ENCODE measurements at places on chromosomes 4 and X.

DNA sequence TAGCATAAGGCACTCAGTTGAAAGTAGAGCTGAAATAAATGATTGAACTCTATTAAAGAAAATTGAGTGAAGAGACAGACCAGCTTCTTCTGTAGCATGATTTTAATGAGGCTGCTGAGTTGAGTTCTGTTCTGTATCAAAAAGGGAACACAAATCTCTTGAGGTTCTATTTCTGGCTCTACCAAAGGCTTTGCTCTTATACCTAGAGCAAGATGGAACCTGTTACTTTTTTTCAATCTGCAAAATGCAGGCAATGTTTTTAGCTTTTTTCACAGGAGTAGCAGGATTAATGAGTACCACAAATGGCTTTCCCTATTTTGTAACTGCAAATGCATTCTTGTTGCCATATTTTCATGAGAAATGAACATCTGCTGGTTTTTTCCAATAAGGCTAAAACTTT is 4.2 kb upstream of the ERVMER34-1 start:
- DNase-seq: no peak

DNA sequence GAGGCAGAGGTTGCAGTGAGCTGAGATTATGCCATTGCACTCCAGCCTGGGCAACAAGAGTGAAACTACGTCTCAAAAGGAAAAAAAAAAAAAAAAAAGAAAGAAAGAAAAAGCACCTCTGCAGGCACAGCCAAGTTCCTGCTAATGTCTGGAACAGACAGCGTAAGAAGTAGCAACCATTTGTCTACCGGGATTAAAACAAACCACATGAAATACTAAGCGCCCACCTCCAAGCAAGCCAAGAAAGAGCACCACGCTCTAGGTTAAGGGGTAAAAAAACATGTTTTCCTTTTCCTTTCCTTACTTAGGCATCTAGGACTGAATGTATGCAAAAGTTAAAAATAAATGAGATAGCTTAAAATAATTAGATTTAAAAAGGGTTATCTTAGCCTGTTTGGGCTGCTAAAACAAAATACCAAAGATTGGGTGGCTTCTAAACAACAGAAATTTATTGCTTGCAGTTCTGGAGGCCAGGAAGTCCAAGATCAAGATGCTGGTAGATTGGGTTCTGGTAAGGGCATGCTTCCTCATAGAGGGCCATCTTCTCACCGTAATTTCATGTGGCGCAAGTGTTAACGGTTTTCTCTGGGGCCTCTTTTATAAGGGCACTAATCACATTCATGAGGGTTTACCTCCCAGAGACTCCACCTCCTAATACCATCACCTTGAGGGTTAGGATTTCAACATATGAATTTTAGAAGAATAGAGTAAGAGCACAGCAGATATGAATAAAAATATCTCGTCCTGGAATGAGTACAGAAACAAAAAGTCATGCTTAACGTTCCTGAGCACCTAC is 12.3 kb downstream of the GPC4 start:
- no peak for DNase-seq

DNA sequence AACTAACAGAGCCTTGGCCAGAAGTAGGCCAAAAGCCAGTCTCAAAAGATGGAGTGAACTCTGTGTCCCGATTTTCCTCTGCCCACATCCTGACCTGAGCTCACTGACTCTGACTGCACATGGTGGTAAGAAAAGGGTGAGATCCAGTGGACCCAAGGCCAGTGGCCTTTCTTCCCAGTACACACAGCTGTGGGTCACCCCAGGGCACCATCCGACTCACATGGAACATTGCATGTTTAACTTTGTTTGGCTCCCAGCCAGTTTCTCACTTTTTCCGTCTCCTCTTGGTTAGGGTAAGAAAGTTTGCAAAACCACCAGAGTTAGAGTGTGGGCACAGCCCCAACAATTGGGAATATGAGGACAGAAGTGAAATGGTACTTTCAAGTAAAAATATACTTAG is 69.8 kb downstream of the GAB1 start:
- DNase-seq: no peak

DNA sequence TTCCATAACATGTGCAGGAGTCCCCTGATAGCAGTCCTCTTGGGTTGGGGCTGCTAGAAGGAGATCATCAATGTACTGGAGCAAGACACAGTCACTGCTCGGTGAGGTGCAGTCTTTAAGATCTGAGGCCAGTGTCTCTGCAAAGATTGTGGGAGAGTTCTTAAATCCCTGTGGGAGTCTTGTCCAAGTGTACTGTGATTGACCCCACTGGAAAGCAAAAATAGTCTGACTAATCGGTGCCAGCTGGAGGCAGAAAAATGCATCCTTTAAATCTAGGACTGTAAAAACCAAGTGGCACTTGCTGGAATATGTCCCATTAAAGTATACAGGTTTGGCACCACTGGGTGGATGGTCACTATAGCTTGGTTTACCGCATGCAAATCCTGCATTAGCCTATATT is 31.1 kb downstream of the SULT1E1 start:
- DNase-seq: no peak

DNA sequence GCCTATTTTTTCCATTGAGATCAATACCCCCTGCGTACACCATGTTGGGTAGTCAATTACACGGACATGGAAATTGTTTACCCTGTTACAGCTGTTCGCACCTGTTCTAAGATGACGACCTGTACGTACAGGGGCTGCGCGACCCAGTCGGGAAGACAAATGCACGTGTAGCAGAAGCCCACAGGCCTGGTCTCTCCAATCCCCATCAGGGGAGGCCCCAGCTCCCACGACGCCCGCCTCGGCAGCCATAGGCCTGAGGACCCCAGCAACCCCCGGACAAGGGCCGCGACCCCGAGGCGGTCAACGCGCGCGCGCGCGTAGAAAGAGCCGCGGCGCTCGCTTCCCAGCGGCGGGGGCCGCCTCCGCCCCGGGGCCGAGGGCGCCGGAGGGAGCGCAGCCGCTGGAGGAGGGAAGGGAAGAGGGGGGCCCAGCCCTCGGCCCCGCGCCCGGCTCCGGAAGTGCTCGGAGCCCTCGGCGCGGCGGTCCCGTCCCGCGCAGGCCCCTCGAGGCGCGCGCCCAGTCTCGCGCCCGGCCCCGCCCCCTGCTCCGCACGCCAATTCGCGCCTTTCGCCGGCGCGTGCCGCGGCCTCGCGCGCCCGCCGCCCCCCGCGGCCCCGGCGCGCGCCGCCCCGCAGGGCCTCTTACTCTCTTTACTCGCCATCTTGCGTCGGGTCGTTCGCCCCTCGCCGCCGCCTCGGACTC is 618 bp downstream of the RBBP7 start:
- DNase-seq: no peak

DNA sequence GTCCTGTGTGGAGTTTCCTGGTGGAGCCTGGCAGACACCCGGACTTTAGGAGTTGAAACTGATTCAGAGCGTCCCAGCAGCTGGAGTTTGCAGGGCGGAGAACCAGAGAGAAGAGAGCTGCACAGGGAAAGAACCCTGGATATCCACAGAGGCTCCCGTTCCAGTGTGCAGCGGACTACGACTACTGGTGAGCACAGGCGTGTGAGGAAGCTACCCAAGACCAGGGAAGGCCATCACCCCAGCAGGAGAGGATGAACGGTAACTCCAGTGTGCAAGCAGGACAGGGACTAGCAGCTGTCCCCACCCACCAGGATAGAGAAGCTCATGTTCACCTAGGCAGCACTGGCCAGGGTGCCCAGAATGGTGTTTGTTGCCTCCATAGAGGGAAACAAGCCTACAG is 2.3 kb downstream of the LAGE3 start:
- no peak for DNase-seq

DNA sequence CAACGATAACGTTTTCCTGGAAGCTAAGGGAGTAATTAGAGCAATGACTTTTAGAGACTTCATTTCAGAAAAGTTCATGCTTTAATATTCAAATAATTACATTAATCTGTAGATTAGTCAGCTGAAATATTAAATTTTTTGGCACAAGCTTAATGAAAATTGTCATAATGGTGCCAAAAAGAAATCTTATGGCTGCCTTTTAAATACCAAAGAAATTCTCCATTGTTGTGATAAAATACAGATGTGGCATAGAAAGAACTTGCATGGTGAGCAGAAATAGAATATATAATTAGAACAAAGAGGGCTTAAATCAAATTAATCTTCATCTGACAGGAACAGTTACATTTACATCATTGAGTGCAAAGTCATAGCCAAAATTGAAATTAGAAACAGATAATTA is 263.5 kb downstream of the AFF2 start:
- DNase-seq: no peak

- no peak for DNase-seq
Observed at GRCh38 chr4:158929939-158930638, 161.3 kb downstream of the FNIP2 start.

DNA sequence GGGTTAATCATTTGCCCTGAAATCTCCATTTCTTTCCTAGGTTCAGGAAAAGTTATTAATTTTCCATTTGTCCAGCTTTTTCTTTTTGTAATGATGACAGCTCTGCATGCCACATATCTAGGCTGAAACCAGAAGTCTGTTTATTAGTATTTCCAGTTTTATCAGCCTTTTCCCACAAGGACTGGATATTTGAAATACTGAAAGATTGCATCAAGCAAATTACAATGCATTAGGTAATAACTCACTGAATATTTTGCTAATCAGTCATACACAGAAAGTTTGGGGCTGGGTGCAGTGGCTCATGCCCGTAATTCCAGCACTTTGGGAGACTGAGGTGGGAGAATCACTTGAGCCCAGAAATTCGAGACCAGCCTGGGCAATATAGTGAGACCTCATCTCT is 21.5 kb downstream of the SLC9A7 start:
- no peak for DNase-seq

All from HL-60 (cell line).